Astrocyte of the spinal cord (primary cell): ENCODE measurements at places on chromosomes 11 and 22.
A peak's percentile ranks its signal among the peaks of the same experiment; 100 is the strongest.

DNA sequence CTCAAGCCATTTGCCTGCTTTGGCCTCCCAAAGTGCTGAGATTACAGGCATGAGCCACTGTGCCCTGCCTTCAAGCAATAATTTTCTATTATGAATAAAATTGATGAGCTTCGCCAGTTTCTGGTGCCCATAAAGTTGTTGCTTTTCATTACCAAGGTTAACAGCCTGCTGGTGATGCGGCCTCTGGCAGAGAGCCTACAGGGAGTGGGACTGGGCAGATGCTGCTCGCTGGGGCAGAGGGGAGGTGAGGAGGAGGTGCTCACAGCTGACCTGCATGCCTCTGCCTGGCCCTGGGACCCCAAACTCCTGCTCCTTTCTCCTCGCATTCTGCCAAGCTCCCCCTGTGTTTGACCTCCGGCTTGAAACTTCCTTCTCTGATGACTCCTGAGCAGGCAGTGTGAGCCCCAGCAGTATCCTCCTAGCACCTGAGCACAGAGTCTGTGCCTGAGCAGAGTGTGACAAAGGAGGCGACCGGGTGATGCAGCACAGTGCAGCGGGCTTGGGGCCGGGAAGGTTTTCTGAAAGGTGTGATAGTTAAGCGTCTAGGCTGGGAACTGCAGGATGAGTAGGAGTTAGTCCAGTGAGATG, 56.1 kb upstream of the B3GAT1 start:
- DNase-seq, result no peak

- DNase-seq, result no peak
Observed at GRCh38 chr11:79062814-79063762, 377.7 kb downstream of the TENM4 start.

GRCh38 chr11:15101072-15101709, 13.5 kb upstream of the INSC start:
- peak; percentile 80 for DNase-seq

- DNase-seq, result no peak
Observed at GRCh38 chr11:127648583-127648982, 648.0 kb upstream of the KIRREL3 start.

DNA sequence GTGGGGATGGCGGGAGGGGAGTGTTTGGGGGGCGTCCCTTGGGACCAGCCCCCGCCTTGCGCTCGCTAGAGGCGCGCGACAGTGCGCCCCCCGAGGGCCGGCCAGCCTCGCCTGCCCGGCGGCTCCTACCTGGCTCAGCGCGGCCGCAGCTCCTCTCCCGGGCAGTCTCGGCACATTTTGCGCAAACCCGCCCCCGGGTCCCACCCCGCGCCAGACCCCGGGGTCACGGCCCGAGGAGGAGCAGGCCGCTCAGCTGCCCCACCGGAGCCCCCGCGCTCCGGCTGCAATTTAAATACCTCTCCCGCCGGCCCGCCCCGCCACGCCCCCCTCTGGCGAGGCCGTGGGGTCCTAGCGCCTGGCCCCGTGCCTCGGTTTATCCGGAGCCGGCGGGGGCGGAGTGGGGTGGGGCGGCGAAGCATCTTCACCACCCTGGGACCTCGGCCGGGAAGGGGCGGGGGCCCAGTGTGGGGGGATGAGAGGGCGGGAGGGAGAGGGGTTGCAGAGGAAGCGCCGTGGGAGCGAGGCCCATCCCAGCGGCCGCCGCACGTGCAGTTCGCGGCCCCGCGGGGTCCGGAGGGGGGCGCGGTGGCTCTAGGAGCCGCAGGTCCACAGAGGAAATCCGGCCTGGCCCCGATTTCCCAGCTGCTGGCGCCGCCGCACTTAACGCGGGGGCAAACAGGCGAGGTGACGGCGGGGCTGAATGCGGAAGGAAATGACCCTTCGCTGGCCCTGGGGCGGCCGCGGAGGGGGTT, at the start of gene LRRC32:
LRRC32 (minus strand) TSS at position 263 of the 752 bp plus-strand sequence. CDS start 4,793 bp downstream, outside the sequence.
- DNase-seq, result no peak

DNA sequence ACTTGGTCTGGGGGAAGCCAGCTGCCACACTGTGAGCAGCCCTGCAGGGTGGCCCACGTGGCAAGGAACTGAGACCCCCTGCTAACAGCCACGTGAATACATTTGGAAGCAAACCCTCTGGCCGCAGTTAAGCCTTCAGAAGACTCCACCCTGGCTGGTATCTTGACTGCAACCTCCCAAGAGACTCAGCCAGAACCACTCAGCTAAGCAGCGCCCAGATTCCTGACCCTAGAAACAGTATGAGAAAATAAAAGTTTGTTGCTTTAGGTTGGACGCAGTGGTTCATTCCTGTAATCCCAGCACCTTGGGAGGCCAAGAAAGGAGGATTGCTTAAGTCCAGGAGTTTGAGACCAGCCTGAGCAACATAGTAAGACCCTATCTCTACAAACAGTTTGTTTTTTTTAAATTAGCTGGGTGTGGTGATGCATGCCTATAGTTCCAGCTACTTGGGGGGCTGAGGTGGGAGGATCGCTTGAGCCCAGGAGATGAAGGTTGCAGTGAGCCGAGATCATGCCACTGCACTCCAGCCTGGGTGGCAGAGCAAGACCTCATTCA, 8.7 kb downstream of the ZMAT5 start:
- DNase-seq, result peak; percentile 17

GRCh38 chr22:25030636-25031035, 78.1 kb downstream of the KIAA1671 start:
- peak; percentile 26 for DNase-seq

DNA sequence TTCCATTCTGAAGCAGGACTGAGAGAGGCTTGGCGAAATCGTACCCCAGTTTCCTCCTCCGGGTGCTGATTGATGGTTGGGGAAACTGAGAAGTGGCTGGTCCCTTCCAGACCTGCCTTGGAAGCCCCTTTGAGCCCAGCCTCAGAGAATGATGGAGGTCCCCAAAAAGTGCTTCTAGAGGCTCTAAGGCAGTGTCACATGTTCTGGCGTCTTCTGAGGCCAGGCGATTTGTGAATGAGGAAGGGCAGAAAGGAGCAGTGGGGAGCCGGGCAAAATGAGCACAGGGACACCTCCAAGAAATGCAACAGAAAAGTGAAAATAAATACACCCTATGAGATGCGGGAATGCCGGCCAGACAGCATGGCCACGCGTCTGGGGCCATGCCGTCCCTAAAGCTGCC, 1.0 kb upstream of the LIF start:
- no peak for DNase-seq

DNA sequence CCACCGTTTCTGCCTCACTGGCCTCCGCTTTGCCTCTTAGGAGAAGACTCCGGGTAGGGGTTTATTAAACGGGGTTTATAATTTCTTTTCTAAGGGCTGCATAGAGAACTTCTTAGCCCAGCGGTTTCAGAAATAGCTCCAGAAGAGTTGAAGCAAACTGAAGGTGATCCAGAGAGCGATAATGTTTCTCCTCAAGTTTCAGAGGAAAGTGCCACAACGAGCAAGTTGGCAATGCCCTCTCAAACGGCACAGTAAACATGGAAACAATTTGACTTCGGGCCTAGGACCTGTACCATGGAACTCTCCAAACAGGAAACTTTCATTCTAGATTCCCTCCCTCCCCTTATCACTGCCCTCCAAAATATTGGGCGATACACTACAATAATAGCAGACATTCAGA, 1.0 kb downstream of the ADSL start:
- no peak for DNase-seq

GRCh38 chr11:1557904-1558774, 13.9 kb downstream of the DUSP8 start:
- DNase-seq, result peak; percentile 70

GRCh38 chr11:78646564-78647185, 72.0 kb upstream of the NARS2 start:
- DNase-seq, result peak; percentile 49

- peak; percentile 60 for DNase-seq
Observed at GRCh38 chr11:96037405-96037949, 113.6 kb upstream of the MTMR2 start.
